ENCODE measurements at places on chromosomes 2 and 18. TPM values are rescaled to one million over a fixed set of nuclear protein-coding genes. Genes with fewer than 3 reads are reported as not detected.

GRCh38 chr18:11489266-11489899, 120.0 kb upstream of the SLC35G4 start:
- no peaks in the 10 kb centered on the region for H3K36me3 ChIP-seq
- no peak for DNase-seq
- no peaks in the 10 kb centered on the region for H3K4me1 ChIP-seq
- H3K4me3 ChIP-seq, result no peak overlapping the region
- H3K27me3 ChIP-seq, result no peaks in the 10 kb centered on the region

DNA sequence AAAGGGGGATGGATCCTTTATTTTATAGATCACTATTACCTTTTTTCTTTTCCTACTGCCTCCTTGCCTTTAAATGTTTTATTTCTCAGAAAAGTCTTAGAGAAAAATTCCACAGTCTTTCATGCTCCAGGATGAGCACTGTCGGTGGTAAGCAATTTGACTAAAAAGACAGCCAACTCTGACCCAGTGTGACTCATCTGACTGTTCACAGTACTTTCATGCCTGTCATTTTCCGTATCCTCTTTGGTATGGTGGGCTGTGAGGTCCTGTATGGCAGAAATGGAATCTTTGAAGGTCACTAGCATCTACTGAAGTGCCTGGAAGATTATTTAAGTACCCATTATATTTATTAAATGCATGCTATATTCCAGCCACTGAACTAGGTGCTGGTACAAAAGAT, 2.1 kb upstream of the RFTN2 start:
- no peaks in the 10 kb centered on the region for H3K27me3 ChIP-seq
- H3K4me1 ChIP-seq, result peaks cover 34% of the 10 kb centered on the region
- no peak for DNase-seq

Gene COL4A3
- 1.3 TPM for polyA plus RNA-seq

- peak; percentile 76 for DNase-seq
- no peak overlapping the region for H3K27ac ChIP-seq
- no peaks in the 10 kb centered on the region for H3K4me1 ChIP-seq
- no peak overlapping the region for H3K4me3 ChIP-seq
- H3K36me3 ChIP-seq, result no peaks in the 10 kb centered on the region
Observed at GRCh38 chr18:73908323-73908722, 239.3 kb downstream of the FBXO15 start.

- peaks cover 17% of the 10 kb centered on the region for H3K4me1 ChIP-seq
- no peak overlapping the region for H3K27ac ChIP-seq
- peak overlapping the region; percentile 82 for H3K4me3 ChIP-seq
- peaks cover 60% of the 10 kb centered on the region for H3K27me3 ChIP-seq
Observed at GRCh38 chr18:46756025-46756558, 761 bp downstream of the ST8SIA5 start.

GRCh38 chr2:30894498-30895119, 87.4 kb upstream of the CAPN13 start:
- DNase-seq, result no peak
- no peaks in the 10 kb centered on the region for H3K36me3 ChIP-seq
- H3K4me1 ChIP-seq, result no peaks in the 10 kb centered on the region
- no peak overlapping the region for H3K4me3 ChIP-seq
- no peak overlapping the region for H3K27ac ChIP-seq
- no peaks in the 10 kb centered on the region for H3K27me3 ChIP-seq

Gene CCDC148
- polyA plus RNA-seq, result 1.3 TPM

DNA sequence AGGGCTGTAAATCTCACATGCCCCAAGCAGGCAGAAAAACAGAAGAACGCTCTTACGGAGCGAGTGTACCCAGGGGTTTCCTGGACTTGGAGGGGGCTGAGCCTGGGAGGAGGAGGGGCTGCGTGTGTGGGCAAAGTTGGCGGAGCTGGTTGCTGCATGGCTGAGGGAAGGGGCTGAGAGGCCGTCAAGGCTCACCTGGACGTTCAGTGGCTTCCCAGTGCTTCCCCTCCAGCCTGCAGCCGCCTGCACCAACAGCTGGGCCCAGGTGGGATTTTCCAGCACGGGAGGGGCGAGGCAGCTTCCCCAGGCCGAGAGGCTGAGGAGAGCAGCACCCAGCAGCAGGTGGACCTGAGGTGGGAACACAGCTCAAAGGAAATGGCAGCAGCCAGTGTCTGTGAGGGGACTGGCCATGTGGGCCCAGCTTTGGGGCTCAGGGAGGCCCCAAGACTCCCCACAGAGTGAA, 70.6 kb upstream of the CTDP1 start:
- H3K27me3 ChIP-seq, result no peaks in the 10 kb centered on the region
- H3K4me1 ChIP-seq, result no peaks in the 10 kb centered on the region
- H3K27ac ChIP-seq, result no peak overlapping the region

Gene FAM228A
- 0.11 TPM for polyA plus RNA-seq

GRCh38 chr18:13003466-13003896, 12.3 kb downstream of the CEP192 start:
- no peaks in the 10 kb centered on the region for H3K27me3 ChIP-seq
- 0 out of 2 replicates have a peak overlapping the region, but pooled peaks have one; percentile 35 for H3K27ac ChIP-seq
- peaks cover 9% of the 10 kb centered on the region for H3K36me3 ChIP-seq
- DNase-seq, result peak; percentile 94
- no peak overlapping the region for H3K4me3 ChIP-seq
- H3K4me1 ChIP-seq, result no peaks in the 10 kb centered on the region

Gene NT5DC4
- not detected for polyA plus RNA-seq

GRCh38 chr2:204722691-204723090, 177.4 kb downstream of the PARD3B start:
- peaks cover 33% of the 10 kb centered on the region for H3K4me1 ChIP-seq
- DNase-seq, result no peak
- no peaks in the 10 kb centered on the region for H3K36me3 ChIP-seq
- no peaks in the 10 kb centered on the region for H3K27me3 ChIP-seq

Gene MGAT4A
- polyA plus RNA-seq, result 2.9 TPM

GRCh38 chr2:237590272-237591140, at the start of gene RAB17:
TSS of gene RAB17 (minus strand) at chr2:237590734. CDS start at chr2:237586154, 4,580 bp downstream.
- no peaks in the 10 kb centered on the region for H3K36me3 ChIP-seq
- H3K27ac ChIP-seq, result peak within 1 kb of the TSS; percentile 59
- no peaks in the 10 kb centered on the region for H3K27me3 ChIP-seq

DNA sequence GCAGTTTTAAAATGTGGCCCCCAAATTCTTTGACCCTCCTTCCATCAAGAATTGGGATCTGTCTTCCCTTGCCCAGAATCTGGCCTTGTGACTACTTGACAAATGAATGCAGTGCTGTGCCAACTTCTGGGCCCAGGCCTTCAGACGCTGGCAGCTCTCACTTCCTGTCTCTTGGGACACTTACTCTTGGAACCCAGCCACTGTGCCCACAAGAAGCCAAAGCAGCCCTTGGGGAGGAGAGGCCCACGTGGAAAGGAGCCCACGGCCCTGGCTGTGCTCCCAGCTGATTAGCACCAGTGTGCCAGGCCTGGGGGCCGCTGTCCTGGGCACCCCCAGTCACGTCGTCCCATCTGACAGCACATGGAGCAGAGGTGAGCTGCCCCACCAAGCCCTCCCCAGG, 56.6 kb downstream of the RPL37A start:
- H3K36me3 ChIP-seq, result no peaks in the 10 kb centered on the region
- H3K27ac ChIP-seq, result no peak overlapping the region
- peaks cover 12% of the 10 kb centered on the region for H3K4me1 ChIP-seq
- no peaks in the 10 kb centered on the region for H3K27me3 ChIP-seq
- no peak for DNase-seq

- DNase-seq, result no peak
- no peaks in the 10 kb centered on the region for H3K27me3 ChIP-seq
- H3K27ac ChIP-seq, result peak overlapping the region; percentile 60
- H3K36me3 ChIP-seq, result no peaks in the 10 kb centered on the region
Observed at GRCh38 chr2:215607766-215608165, 171.9 kb upstream of the FN1 start.

DNA sequence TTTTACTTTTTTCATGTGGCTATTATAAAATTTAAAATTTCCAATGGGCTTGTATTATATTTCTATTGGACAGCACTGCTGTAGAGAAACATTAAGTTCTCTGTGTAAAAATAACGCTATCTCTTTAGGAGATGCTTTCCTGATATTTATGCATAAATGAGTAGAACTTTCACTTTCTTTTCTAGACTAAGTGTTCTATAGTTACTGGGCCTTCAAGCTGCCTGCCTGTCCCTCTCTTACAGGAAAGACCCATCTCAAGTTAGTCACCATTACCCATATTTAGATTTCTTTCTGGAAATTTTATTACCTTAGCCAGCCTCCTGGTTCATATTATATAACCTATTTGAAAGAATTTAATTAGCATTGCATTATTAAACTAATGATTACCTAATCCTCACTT, 4.8 kb downstream of the ITGA4 start:
- no peak overlapping the region for H3K27ac ChIP-seq
- H3K4me3 ChIP-seq, result no peak overlapping the region
- H3K27me3 ChIP-seq, result peaks cover 41% of the 10 kb centered on the region

Gene GALNT5
- 0.05 TPM for polyA plus RNA-seq

Gene NT5C1B
- polyA plus RNA-seq, result not detected

- peaks cover 17% of the 10 kb centered on the region for H3K36me3 ChIP-seq
- no peaks in the 10 kb centered on the region for H3K27me3 ChIP-seq
- no peak overlapping the region for H3K27ac ChIP-seq
- H3K4me3 ChIP-seq, result no peak overlapping the region
Observed at GRCh38 chr2:27042985-27043634, 8.4 kb upstream of the AGBL5 start.

DNA sequence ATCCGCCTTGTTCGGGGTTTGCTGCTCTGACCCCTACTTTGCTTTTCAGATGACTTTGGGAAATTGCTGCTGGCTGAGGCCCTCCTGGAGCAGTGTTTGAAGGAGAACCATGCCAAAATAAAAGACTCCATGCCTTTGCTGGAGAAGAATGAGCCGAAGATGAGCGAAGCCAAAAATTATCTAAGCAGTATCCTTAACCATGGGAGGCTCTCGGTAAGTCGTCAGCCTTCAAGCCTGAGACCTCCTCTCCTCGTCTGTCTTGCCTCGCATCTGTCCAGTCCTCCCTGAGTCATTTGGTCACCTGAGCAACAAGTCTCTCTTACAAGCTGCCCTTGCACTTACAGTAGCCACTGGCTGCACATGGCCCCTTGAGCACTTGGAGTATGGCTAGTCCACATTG, 34.7 kb upstream of the MCFD2 start:
- no peak for DNase-seq
- no peaks in the 10 kb centered on the region for H3K27me3 ChIP-seq
- no peak overlapping the region for H3K27ac ChIP-seq
- no peak overlapping the region for H3K4me3 ChIP-seq

DNA sequence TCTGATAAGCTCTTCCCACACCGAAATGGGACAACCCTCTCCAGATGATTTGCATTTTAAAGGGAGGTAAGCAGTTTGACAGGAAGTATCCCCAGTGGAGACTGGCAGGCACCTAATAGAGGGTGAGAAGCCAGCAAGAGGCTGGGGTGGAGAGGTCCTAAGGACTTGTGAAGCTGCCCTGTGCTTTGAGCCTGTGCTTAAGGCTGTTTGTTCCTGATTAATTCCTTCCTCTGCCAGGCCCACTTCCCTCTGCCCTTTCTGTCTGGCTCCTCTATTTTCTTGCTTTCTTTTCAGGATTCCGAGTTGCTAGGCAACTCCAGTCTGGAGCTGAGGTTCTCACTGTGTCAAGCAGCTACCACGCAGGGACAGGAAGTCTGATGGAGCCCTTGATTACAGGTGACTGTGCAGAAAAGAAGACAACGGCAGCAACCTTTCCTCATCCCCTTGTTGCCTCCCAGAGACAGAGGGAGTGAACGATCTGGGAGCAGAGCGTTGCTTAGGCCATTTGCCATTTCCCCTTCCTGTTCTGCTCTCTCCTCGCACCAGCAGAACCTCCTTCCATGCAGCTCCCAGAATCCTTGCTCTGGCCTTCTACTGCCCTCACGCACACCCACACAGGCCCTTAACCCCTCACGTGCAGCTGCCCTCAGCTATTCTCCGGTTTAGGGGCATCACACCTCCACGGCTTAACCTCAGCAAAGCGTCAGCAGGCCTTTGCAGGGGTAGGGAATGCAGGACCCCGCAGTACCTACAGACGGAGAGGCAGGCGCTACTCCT, 103.6 kb upstream of the CELF4 start:
- H3K36me3 ChIP-seq, result no peaks in the 10 kb centered on the region
- peaks cover 19% of the 10 kb centered on the region for H3K4me1 ChIP-seq
- peak; percentile 62 for DNase-seq

- H3K27me3 ChIP-seq, result no peaks in the 10 kb centered on the region
- H3K36me3 ChIP-seq, result no peaks in the 10 kb centered on the region
- H3K4me3 ChIP-seq, result no peak overlapping the region
- no peak for DNase-seq
- H3K4me1 ChIP-seq, result no peaks in the 10 kb centered on the region
Observed at GRCh38 chr2:71879509-71880184, 268.0 kb downstream of the CYP26B1 start.

GRCh38 chr2:68200157-68200787, 42.6 kb downstream of the PNO1 start:
- H3K4me1 ChIP-seq, result no peaks in the 10 kb centered on the region
- H3K4me3 ChIP-seq, result no peak overlapping the region
- DNase-seq, result no peak
- H3K27ac ChIP-seq, result peak overlapping the region; percentile 17
- H3K36me3 ChIP-seq, result no peaks in the 10 kb centered on the region

DNA sequence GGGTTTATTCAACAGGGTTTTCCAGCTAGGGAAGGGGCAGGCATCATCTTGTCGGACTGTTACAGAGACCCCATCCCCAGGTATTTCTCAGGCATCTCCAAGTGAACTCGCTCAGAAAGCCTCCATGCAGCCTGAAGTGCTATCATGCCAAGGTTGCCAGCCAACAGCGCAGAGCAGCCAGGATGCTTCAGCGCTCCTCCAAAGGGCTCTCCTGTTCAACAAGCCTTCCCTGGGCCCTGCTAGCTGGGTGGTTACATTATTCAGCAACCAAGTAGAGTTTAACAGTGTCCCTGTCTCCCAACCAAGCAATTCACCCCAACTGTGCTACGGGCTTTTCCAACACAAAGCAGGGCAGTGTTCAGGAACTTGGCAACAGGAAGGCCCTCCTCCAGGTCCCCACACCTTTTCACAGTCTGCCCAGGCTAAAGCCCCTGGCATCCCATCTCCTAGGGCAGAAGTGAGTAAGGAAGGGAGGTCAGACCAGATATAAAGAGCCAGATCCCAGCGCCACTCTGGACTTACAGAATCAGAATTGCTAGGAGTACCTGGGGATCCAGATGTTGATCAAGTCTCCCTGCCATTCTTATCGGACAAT, 52.9 kb downstream of the ZBTB7C start:
- H3K27me3 ChIP-seq, result no peaks in the 10 kb centered on the region
- no peak for DNase-seq
- no peak overlapping the region for H3K4me3 ChIP-seq
- H3K36me3 ChIP-seq, result no peaks in the 10 kb centered on the region
- no peak overlapping the region for H3K27ac ChIP-seq

DNA sequence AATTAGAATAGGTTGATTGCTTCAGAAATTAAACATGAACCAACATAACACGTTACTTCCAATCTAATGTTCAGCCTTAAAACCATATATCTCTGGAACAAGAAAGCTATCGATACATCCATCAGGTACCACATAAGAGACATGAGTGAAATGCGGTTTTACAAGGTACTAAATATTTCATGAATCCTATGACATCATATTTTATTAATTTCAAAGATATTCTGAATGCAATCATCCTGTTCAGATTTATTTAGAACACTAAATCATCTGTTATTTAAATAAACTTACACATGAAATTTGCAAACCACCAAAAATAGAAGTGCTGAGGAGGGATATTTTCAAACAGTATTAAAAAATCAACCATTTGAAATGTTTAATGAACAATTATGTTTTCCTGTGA, 119.0 kb downstream of the OSBPL1A start:
- DNase-seq, result no peak
- no peaks in the 10 kb centered on the region for H3K4me1 ChIP-seq
- no peak overlapping the region for H3K27ac ChIP-seq
- H3K36me3 ChIP-seq, result peaks cover 4% of the 10 kb centered on the region
- no peaks in the 10 kb centered on the region for H3K27me3 ChIP-seq

Gene GCG
- polyA plus RNA-seq, result not detected

GRCh38 chr18:76679945-76680344, 142.4 kb upstream of the ZNF236 start:
- H3K36me3 ChIP-seq, result no peaks in the 10 kb centered on the region
- DNase-seq, result peak; percentile 57
- H3K4me3 ChIP-seq, result no peak overlapping the region

Gene SPATS2L
- polyA plus RNA-seq, result 263 TPM

Gene GAL3ST2
- not detected for polyA plus RNA-seq

All from GM23338 (cell line).